Breast epithelium (tissue), 4 donors: ENCODE measurements at places on chromosomes 4 and X. TPM values are rescaled to one million over a fixed set of nuclear protein-coding genes. Genes with fewer than 3 reads are reported as not detected.

PPARGC1A gene
- 4.0 TPM for total RNA-seq

IL1RAPL2 gene
- 0.44 TPM for total RNA-seq

POU4F2 gene
- not detected for total RNA-seq

PRDX4 gene
- total RNA-seq: 71.8 TPM

MSX1 gene
- total RNA-seq: 17.9 TPM

PLXNB3 gene
- 17.9 TPM for total RNA-seq

ASMT gene
- not detected for total RNA-seq

MAGED4B gene
- total RNA-seq: not detected

INTS6L gene
- 7.7 TPM for total RNA-seq

MAGEC1 gene
- total RNA-seq: not detected

- no peaks in the 10 kb centered on the region for H3K27me3 ChIP-seq
- H3K4me3 ChIP-seq: no peak overlapping the region
- no peak overlapping the region for H3K27ac ChIP-seq
Measured at GRCh38 chrX:107360788-107361360, 88.6 kb upstream of the FRMPD3 start.

DNA sequence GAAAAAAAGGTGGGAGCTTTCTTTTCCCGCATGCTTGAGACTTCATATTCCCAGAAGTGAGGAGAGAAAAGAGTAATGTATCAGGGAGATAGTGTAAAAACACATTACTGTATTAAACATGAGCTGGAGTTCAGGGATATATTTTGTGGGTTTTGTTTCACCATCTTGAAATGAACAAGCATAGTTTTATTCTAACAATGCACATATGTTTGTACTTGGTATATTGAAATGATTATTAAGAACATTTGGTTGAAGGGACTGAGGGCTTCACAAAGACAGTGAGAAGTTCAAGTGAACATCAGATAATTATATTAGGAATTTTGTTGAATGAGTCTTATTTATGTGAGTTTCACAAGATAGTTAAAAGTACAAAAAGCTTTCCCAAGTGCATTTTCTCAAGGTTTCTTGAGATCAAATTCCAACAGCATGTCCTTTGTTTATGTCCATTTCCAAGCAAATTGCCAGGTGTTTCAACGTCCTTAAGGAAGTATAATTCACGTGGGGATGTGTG lies 368.8 kb downstream of the ANKRD50 start:
- H3K27me3 ChIP-seq: no peaks in the 10 kb centered on the region
- no peaks in the 10 kb centered on the region for H3K36me3 ChIP-seq
- no peaks in the 10 kb centered on the region for H3K4me1 ChIP-seq
- no peak overlapping the region for H3K4me3 ChIP-seq
- no peak for DNase-seq
- H3K27ac ChIP-seq: no peak overlapping the region

GRCh38 chr4:16271411-16271810 lies 45.1 kb upstream of the TAPT1 start:
- H3K4me3 ChIP-seq: no peak overlapping the region
- H3K27ac ChIP-seq: no peak overlapping the region
- DNase-seq: no peak

DNA sequence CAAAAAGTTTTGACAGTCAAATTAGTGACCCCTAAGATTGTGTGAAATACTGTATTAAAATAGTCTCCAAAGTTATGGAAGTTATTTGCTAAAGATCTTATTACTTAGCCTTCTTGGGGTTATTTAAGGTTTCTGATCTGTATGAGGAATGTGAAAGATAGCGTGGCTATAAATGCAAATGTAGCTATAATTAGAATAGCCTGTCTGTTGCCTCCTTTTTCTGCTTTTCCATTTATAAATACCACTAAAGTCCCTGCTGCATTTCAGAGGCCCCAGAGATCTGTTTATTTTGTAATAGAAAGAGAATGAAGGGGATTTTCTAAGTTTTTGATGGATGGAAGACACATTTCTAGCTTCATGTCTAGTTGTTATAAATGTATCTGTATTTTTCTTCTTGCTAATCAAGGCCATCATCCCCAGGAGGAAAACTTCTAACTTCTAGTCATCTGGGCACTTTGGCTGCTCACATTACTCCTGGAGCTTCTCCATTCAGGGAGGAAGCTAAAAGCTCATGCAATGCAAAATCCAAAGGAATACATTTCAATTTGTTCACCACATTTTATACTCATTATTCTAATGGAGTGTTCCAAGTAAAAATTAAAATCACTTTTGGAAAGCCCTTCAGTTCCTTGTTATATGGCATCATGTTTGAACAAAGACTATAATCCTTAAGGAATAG lies 73.9 kb downstream of the INTS12 start:
- no peaks in the 10 kb centered on the region for H3K27me3 ChIP-seq
- no peaks in the 10 kb centered on the region for H3K36me3 ChIP-seq
- H3K4me1 ChIP-seq: peaks cover 7% of the 10 kb centered on the region
- DNase-seq: no peak

DNA sequence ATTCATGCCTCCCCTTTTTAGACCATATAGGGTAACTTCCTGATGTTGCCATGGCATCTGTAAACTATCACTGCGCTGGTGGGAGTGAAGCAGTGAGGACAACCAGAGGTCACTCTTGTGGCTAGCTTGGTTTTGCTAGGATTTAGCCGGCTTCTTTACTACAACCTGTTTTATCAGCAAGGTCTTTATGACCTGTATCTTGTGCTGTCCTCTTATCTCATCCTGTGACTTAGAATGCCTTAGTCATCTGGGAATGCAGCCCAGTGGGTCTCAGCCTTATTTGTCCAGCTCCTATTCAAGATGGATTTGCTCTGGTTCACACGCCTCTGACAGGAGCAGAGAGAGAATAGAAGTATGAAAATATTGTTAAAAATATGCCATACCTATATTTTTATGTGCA lies 355.7 kb downstream of the ADGRL3 start:
- H3K27me3 ChIP-seq: no peaks in the 10 kb centered on the region
- no peak overlapping the region for H3K27ac ChIP-seq
- no peak overlapping the region for H3K4me3 ChIP-seq
- H3K4me1 ChIP-seq: no peaks in the 10 kb centered on the region
- no peak for DNase-seq

GRCh38 chr4:7655511-7656243 lies 220.9 kb upstream of the PSAPL1 start:
- H3K27me3 ChIP-seq: peaks cover 18% of the 10 kb centered on the region
- no peaks in the 10 kb centered on the region for H3K4me1 ChIP-seq
- no peak overlapping the region for H3K27ac ChIP-seq
- no peak for DNase-seq

DNA sequence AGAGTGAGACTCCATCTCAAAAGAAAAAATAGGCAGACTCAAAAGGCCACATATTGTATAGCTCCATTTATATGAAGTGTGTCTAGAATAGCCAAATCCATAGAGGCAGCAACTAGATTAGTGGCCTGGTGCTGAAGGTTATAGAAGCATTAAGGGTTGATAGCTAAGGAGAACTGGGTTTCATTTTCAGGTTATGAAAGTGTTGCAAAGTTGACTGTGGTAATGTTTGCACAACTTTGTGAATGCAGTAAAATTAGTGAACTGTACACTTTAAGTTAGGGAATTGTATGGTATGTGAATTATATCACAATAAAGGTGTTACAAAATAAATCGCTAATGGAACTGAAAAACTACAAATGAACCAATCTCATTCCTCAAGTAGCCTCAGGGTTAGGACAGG lies 28.3 kb downstream of the TXLNG start:
- H3K4me3 ChIP-seq: no peak overlapping the region
- H3K27ac ChIP-seq: no peak overlapping the region
- no peak for DNase-seq
- no peaks in the 10 kb centered on the region for H3K36me3 ChIP-seq

DNA sequence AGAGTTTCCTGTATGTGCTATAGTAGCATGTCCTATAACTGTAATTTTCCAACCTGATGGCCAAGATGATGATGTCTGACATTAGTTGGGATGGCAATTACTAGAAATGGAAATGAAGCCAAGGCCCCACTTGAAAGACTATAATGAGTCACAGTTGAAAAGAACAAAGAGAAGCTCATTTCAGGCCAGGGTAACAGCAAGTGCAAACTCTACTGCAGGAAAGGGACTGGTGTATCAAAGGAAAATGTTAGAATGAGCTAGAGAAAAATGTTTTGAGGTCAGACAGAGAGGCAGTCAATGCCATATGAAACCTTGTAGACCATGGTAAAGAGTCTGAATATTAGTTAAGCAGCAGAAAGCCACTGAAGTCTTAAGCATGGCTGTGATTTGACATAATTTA lies 146.2 kb upstream of the SH3RF1 start:
- H3K27me3 ChIP-seq: no peaks in the 10 kb centered on the region
- no peaks in the 10 kb centered on the region for H3K36me3 ChIP-seq
- no peaks in the 10 kb centered on the region for H3K4me1 ChIP-seq
- DNase-seq: no peak
- H3K27ac ChIP-seq: no peak overlapping the region
- H3K4me3 ChIP-seq: no peak overlapping the region
